ENCODE measurements at places on chromosomes 7 and 10. TPM values are rescaled to one million over a fixed set of nuclear protein-coding genes. Genes with fewer than 3 reads are reported as not detected.

TUBB8 gene
- total RNA-seq, result not detected

ITGA8 gene
- total RNA-seq, result 5.8 TPM

DEPP1 gene
- total RNA-seq, result 77.9 TPM

MYH16 gene
- not detected for total RNA-seq

SRGN gene
- 25.8 TPM for total RNA-seq

SLC26A5 gene
- total RNA-seq, result not detected

EPHB6 gene
- total RNA-seq, result 8.8 TPM

LRIT1 gene
- not detected for total RNA-seq

SPDYE6 gene
- total RNA-seq, result 0.15 TPM

PIK3AP1 gene
- not detected for total RNA-seq

SEMA3C gene
- 163 TPM for total RNA-seq

VAX1 gene
- total RNA-seq, result not detected

FLNC gene
- total RNA-seq, result 462 TPM

PPIA gene
- 1,977 TPM for total RNA-seq

UTF1 gene
- not detected for total RNA-seq

CALHM2 gene
- 51.3 TPM for total RNA-seq

OPN1SW gene
- total RNA-seq, result not detected

GDF2 gene
- not detected for total RNA-seq

RADIL gene
- total RNA-seq, result 1.3 TPM

LOXL4 gene
- 78.2 TPM for total RNA-seq

NEUROG3 gene
- not detected for total RNA-seq

SPDYE16 gene
- 0.33 TPM for total RNA-seq

PTN gene
- 35.4 TPM for total RNA-seq

CD36 gene
- 2.5 TPM for total RNA-seq

All from smooth muscle cell of trachea (primary cell).